ENCODE measurements at places on chromosomes 12 and 14.
A peak's percentile ranks its signal among the peaks of the same experiment; 100 is the strongest.

GRCh38 chr14:95133282-95133681 lies 24.0 kb downstream of the DICER1 start:
- no peak for DNase-seq

- no peak for DNase-seq
These were observed 13.1 kb downstream of the NT5DC3 start for GRCh38 chr12:103827911-103828391.

- no peak for DNase-seq
These were observed 103.7 kb upstream of the MDM1 start for GRCh38 chr12:68435816-68436215.

DNA sequence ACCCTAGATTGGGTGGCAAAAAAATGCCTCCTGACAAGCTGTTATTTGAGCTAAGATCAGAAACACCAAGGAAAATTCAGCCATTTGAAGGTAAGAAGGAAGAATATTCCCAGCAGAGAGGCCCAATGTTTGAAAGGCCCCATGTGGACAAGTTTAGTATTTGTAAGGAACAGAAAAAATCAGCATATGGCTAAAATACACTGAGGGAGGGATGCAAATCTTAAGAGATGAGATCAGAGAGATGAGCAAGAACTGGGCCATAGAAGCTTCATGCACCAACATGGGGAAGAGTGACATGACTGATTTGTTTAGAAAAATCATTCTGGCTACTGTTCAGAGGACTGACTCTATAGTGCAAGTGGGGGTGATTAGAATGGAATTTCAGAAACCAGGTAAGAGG lies 496.8 kb upstream of the SOX5 start:
- no peak for DNase-seq

- DNase-seq = no peak
These were observed 27.9 kb downstream of the IRF2BPL start for GRCh38 chr14:77000340-77001270.

- no peak for DNase-seq
These were observed 39.3 kb upstream of the CAPRIN2 start for GRCh38 chr12:30794020-30794419.

DNA sequence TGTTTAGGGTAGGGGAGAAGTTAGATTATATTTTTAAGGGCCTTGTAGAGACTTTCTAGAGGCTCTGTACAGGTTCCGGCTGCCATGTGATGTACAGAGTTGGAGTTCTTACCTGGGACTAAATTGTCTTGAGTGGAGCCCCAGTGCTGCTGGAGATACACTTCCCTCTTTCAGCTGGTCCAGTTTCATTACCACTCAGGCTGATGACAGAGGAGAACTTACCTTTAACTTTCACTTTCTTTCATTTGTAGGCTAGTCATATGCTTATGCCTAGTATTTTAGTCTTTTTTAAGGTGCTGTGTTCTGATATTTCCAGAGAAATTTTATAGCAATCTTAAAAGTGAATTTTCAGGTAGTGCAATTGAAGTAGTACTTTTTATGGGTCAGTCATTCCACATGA lies 117.3 kb downstream of the ERC1 start:
- peak; percentile 29 for DNase-seq

GRCh38 chr12:128600886-128601285 lies 222.9 kb downstream of the SLC15A4 start:
- DNase-seq = no peak

DNA sequence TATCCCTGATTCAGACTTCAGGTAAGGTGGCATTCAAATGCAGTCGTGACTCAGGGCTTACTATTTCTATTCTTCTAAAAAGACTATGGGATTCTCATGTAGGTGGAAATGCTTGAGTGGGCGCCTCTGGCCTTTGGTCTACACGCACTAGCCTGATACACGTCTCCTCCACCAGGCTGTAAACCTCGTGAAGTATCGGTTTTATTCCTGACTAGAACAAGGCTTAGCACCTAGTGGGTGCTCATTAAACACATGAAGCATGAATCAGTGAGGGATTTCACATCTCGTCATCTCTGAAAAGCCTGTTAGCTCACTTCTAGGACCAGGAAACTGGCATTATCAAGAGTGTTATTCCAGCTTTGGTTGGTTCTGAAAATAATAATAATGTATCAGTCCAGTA lies 17.7 kb upstream of the HNF1A start:
- no peak for DNase-seq

DNA sequence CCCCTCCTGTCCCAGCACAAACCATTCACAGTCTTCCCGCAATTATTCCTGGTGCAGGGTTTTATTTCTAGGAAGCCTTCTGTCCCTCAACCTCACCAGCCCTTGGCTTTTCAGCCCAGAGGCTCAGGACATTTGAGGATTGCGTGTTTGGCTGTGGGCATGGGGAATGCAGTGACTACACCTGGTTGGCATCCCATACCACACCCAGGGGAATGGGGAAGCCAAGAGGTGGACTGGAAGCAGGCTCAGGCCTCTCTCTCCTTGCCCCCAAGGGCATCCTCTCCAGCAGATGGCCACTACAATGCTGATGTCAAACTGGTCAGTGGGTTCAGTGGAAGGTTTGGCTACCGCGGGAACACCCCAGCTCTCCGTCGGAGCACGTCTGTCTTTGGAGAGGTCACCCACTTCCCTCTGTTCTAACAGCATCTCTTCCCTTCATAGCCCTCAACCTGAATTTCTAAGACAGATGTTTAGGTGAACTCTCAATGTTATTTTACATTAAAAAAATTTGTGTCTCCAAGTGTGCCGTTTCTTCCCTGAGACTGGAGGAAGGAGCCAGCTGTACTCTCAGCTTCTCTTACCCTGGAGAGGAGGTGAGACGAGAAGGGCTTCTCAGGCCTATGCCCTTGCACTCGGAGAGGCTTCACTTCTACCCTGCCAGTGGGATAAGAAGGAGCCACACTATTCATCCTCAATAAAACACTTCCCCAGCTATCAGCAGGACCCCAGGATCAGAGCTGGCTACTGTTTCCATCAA lies 35.5 kb downstream of the DCAF4 start:
- DNase-seq = no peak

GRCh38 chr12:91609283-91609682 lies 426.7 kb upstream of the DCN start:
- DNase-seq = no peak

DNA sequence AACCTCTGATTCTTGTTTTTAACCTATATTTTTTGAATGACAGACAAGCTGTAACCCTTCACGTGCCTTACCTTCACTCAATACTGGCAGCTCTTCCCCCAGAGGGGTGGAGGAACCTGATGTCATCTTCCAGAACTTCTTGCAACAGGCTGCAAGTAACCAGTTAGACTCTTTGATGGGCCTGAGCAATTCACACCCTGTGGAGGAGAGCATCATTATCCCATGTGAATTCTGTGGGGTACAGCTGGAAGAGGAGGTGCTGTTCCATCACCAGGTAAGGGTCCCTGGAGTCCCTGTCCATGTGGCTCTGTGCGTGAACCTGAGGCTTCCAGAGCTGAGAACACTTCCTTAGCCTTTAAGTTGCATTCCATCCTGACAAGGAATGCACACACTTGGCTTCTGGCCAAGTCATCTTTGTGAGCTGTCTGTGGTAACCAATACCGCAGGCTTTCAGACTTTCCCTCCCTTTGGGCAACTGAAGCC lies 22.7 kb downstream of the TRAFD1 start:
- no peak for DNase-seq

- no peak for DNase-seq
These were observed 31.7 kb downstream of the ANO4 start for GRCh38 chr12:100826323-100826722.

- DNase-seq = no peak
These were observed 52.3 kb upstream of the CCND2 start for GRCh38 chr12:4221258-4221620.

- DNase-seq = no peak
These were observed 56.3 kb downstream of the SIX6 start for GRCh38 chr14:60565211-60565610.

GRCh38 chr12:107906707-107907106 lies 132.2 kb downstream of the ASCL4 start:
- no peak for DNase-seq

- DNase-seq = no peak
These were observed 96.0 kb downstream of the RASSF9 start for GRCh38 chr12:85740186-85740585.

DNA sequence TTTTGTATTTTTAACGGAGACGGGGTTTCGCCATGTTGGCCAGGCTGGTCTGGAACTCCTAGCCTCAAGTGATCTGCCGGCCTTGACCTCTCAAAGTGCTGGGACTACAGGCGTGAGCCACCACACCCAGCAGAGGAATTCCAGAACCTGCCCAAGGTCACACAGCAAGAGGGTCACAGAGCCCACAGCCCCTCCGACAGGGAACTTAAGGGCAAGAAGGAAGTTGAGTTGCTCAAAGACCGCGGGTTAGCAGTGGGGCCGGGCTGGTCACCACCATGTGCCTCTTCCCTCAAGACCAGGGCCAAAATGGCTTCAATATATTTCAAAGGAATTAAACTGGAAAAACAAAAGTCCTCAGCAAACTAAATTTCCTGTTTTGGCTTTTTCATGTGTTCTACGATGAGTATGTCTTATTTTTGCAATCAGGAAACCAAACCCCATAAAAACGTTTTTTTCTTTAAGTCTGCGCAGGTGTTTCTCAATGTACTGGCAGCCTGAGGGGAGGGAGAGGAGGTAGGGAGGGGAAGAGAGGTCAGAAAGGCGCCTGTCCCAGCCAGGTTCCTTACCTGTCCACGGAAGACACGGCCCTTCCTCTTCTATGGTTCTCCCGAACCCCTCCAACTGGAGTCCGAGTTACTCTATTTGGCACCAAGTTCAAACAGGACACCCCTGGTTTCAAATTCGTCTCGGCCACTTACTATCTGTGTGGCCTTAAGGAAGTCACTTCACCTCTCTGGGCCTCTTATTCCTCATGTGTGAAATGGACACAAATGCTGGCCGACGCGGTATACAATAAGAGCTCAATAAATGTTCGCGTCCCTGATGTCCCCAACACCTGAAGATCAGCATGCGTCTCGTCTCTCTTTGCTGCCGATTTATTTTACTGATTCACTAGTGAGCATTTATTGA lies 778 bp downstream of the SLC8B1 start:
- no peak for DNase-seq

DNA sequence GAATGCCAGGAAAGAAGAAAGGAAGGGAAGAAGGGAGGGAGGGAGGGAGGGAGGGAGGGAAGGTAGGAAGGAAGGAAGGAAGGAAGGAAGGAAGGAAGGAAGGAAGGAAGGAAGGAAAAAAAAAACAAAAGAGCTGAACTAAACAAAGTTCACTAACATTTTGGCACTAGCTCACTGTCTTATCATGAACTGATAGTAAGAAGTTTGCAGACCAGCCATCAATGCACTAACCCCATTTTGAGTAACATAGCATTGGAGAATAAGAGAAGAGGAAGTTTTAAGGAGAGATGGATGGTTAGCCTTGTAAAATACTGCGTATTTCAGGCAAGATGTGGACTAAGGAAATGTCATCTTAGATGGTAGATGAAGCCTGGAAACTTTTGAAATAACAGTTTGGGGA lies 1136.0 kb downstream of the FLRT2 start:
- DNase-seq = no peak
